SHP77 (cell line): ENCODE measurements at places on chromosomes 4 and X.

DNA sequence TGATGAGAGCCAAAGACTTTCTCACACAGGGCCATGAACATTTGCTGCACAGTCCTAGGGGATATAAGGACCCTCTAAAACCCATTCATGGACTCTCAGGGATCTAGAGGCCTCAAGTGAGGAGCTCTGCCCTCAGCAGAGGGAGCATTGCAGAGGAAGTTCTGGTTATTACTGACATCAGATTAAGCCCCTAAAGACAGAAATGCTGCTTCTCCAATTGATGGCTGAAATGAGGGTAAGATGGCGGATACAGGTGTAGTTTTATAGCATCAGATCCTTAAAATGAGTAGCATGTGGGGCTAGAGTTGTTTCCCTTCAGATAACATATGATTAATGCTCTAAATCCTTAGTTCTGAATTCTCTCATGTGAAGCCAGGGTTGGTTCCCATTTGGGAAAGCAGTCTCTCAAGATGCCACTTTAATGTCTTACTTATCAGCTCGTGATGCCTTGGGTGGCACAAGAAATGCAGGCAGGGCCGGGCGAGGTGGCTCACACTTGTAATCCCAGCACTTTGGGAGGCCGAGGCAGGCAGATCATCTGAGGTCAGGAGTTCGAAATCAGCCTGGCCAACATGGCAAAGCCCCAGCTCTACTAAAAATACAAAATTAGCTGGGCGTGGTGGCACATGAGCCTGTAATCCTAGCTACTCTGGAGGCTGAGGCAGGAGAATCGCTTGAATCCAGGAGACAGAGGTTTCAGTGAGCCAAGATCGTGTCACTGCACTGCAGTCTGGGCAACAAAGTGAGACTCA is 7.9 kb downstream of the RHOH start:
- DNase-seq: no peak

GRCh38 chr4:6668391-6668790 is 25.3 kb upstream of the S100P start:
- no peak for DNase-seq

GRCh38 chr4:80035336-80035735 is 37.7 kb downstream of the ANTXR2 start:
- peak; percentile 49 for DNase-seq

GRCh38 chr4:150943818-150944217 is 71.3 kb downstream of the LRBA start:
- no peak for DNase-seq

- no peak for DNase-seq
Measured at GRCh38 chr4:109682875-109683274, 20.4 kb downstream of the CASP6 start.

DNA sequence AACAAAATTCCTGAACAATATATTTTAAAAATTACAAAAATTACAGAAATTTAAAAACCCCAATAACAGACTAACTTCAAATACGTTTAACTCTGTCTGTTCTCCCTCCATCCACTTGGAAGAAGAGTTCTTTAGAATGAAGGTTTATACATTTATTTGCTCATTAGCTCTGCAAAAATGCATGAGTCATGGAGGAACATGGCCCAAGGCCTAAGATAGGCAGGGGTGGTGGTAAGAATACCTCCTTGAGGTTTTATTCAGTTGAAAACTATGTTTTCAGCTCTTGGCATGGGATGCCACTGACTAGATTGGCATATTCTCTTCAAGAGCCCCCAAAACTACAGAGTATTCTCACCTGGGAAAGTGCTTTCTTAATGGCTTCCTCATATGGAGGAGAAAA is 8.8 kb upstream of the LRRC66 start:
- no peak for DNase-seq

DNA sequence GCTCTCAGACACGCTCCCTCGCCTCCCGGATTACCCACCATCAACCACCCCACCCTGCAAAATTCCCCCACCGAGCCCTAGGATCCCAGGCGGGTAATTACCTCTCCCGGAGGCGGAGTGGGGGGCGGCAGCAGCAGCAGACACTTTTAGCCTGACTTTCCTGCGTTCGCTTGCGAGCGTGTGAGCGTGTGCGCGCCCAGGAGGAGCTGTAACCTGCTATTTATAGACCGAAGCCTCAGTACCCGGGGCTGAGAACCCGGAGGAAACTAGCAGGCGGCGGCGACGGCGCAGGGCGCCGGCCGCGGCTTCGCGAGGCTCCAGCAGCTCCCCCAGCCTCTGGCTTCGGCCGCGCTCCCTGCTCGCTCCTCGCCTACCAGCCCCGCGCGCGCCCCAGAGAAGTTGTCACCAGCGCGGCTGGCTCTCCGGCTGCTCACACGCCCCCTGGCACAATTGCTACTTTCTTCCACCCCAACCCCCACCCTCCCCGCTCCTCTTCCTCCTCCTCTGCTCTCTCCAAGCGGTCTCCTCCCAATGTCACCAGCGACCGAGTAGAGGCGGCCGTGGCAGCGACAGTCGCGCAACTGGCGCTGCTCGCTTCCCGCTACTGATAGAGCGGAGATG is at the start of gene INPP4B:
Gene INPP4B, minus strand, starts transcription at position 194 of the 621 bp plus-strand sequence.
- DNase-seq: no peak

DNA sequence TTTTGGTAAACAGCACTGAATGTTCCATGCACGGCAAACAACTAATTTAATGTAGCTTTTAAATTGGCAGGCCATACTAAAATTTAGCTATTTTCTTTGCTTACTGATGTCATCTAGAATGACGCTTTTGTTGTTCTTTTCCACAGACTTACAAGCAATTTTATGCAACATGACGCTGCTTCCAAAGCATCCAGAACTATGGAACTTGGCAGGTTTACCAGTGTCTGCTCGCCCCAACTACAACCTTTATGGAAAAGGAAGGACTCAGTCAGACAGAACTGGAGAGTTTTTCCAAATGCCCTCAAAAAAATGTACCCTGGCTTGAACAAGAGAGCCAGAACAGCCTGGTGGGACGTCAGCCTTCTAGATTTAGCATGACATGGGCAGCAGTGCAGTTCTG is 58.7 kb downstream of the ANOS1 start:
- no peak for DNase-seq

DNA sequence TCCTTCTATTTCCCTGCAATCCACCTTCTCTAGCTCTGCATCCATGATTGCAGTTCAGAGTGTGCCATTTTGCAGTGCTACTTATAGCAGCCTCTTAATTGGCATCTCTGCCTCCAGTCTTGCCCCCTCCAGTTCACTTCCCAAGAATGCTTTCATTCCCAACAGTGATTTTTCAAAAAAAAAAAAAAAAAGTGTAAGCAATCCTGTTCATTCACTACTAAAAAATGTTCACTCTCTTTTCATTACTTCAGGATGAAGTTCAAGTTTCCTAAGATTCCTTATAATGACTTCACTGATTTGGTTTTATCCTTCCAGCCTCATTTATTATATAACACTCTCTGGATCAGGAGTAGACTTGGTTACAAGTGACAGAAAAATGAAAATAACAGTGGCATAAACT is 124.7 kb upstream of the LNX1 start:
- no peak for DNase-seq

DNA sequence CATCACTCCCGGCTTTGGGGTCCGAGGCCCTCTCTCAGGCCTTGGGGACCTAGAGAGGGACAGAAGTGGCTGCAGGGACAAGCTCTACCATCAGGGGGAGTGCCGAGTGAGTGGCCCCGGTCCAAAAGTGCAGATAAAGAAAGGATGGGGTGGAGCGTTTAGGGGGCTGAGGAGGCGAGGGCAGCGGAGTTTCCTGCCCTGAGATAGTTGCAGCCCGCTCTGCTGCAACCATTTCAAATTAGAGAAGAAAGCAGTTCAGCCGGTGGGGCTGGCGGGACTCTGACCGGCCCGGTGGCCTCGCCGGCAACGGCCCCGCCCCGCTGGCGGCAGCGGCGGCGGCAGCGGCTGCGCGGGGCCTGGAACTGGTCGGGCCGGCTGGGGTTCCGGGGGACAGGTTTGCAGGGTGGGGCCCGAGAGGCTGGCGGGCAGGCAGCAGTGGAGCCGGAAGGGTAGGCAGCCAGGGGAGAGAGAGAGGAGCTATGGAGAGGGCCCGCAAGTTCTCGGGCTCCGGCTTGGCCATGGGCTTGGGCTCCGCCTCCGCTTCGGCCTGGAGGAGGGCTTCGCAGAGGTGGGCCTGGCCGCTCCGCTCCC is 7.6 kb downstream of the DLG3 start:
- DNase-seq: peak; percentile 23
